SK-N-MC (cell line): ENCODE measurements at places on chromosomes 16 and 17.

DNA sequence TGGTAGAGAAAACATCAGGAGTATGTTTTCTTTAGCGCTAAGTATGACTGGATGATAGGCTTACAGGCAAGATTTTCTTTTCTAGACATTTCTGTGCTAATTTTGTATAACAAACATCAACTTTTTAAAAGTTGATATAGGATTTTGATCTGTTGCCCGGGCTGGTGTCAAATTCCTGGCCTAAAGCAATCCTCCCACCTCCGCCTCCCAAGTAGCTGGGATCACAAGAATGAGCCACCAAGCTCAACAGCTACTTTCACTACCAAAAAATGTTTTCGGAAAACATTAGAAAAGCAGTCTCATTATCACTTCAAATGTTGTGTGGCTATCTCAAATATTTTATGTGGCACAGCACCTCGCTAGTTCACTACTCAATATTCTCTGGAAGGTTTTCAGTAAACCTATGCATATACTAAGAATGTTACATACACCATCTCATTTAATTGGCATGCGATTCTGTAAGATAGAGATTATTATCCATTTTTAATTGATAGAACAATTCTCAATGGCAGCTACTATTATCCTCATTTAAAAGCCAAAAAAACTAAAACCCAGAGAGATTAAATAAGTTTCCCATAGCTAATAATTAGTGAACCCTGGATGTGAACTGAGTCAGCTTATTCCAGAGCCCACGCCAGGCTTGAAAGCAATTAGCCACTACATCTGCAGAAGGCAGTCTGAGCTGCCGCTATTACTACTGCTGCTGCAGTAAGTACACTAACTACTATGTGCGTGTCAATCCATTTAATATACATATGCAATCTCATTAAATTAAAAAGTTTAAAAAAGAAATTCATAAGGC lies 41.7 kb downstream of the CREBBP start:
- DNase-seq, result no peak

DNA sequence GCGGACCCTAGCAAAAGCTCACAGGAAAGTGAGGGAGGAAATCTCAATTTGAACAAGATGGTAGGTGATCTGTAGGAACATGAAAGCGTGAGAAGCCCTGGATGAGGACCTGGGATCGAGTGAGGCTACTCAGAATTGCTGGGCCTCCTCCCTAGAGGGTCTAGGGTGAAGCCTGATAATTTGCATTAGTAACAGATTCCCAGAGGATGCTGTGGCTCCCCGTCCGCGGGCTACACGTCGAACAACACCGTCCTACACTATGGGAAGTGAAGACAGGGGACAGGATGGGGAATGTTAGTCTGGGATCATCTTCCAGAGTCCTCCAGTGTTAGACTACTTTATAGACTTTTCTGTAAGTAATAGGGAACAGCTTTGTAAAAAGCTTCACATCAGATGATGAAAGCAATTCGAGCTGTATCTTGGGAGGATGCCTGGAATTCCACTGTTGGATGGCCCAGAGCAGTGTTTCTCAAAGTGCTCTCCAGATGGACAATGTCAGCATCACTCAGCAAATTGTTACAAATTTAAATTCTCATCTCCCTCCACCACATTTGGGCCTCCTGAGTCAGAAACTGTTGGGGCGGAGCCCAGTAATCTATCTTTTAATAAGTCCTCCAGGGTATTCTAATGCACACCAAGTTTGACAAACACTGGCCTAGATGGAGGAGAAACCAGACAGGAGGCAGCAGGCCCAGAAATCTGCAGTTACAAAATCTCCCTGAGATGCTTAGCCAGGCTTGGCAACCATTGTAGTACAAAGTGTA lies 6.5 kb downstream of the FNDC8 start:
- no peak for DNase-seq

DNA sequence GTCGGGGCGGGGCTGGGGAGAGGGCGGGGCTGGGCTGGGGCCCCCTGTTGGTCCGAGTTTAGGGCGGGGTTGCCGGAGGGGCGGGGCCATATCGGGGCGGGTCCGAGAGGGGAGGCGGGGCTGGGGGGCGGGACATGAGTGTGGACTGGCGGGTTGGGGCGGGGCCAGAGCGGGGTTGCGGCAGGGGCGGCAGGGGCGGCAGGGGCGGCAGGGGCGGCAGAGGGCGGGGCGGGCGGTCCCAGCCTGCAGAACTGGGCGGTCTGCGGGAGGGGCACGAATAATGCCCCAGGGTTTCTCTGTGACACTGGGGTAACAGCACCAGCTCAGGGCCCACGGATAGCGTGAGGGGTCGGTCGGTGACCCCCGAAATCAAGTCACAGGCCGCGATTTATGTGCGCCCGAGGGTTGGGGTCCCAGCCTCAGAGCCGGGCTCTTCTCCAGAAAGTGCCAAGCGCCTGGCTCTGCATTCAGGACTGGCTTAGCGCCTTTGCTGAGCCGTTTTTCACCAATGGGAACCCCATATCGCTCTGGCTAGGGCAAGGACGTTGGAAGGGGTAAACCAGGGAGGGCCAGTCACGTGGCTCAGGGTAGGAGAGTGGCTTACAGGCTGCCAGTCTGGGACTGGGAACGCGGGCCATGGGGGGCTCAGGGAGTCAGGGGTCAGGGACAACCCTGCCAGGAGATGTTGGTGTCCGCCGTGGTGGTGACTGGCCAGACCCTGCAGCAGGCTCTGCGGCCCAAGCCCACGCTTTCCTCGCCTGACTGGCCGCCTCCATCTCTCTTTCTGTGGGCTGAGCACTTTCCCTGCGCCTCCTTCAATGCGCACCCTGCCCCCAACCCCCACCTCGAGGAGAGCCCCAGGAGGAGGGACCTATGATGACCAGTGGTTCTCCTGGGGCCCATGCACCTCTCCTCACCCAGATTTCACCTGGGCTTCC lies 1.2 kb upstream of the METTL26 start:
- DNase-seq, result no peak

- DNase-seq, result no peak
These were observed 8.5 kb upstream of the JPH3 start for GRCh38 chr16:87593710-87594258.

DNA sequence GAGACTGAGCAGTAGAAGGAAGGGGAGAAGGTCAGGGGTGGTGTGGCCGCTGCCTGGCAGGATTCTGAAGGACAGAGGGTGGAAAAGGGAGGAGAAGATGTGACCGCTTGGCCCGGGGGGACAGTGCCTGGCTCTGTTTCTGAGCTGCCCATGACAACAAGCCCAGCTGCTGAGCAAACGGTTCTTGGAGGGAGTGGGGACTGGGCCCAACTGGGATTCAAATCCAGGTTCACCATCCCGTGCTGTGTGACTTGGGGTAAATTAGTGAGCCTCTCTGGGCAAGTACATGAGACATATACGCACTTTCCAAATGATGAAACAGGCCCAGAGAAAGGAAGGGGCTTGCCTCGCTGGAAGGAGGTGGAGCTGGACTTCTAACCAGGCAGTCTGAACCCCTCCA lies 23.3 kb downstream of the SEC14L5 start:
- DNase-seq, result no peak

- DNase-seq, result no peak
These were observed 2.6 kb downstream of the RIPOR1 start for GRCh38 chr16:67531247-67531646.

DNA sequence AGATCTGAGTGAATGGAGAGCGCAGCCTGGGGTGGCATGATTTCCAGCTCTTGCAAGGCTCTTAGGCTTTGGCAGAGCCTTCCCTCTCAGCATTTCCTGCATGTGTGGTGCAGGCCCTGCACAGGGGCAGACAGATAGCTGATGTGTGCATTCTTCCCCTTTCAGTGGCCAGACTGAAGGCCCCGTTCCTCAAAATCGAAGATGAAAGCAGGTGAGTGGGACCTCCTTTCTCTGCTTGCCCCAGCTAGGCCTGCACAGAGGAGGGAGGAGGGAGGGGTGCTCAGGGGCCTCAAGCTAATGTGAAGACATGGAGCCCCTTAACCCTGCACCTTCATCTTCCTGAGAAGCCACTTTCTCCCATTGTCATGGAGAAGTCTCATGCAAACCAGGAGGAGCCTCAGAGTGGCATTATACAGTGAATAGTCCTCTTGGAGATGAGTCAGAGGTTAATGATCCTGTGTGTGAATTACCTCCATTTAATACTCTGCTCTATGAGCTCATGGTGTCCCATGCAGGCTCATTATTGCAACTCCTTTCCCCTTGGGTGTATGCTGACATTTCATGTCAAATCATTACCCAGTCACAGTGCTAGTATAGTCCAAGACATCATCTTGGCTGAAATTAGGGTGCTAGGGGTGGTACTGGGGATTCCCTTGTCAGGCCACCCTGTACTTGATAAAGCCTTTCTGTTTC lies 20.4 kb upstream of the ADAM11 start:
- no peak for DNase-seq

DNA sequence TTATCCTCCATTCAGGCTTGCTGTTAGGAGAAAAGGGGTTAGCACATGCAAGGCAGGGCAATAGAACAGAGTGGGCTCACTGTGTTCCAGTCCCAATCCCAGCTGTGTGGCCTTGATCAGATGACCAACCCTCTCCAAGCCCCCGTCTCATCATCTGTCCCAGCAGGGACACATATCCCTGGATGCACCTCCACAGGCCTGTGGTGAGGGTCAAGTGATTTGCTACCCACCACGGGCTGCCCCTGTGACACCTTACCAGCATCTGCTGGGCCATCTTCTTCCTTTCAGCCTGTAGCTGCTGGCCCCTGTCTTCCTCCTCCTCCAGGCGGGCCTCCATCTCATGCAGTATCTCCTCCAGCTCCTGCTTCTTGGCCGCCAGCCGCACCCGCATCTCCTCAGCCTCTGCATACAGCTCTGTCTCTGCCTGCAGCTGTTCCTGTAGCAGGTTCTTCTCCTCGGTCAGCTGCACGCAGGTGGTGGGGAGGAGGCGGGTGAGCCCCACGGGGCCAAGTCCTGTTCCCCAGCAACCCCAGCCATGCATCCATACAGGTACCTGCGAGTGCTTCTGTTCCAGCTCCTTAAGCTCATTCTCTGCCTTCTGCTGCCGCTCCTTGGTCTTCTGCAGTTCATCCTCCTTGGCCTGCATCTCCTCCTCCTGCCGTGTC lies 91.3 kb downstream of the NDE1 start:
- DNase-seq, result no peak

GRCh38 chr17:44466339-44466738 lies 36.9 kb downstream of the GPATCH8 start:
- DNase-seq, result no peak

- no peak for DNase-seq
These were observed 138.9 kb downstream of the SLC39A11 start for GRCh38 chr17:72953621-72954020.

- no peak for DNase-seq
These were observed 89.9 kb downstream of the ZNF778 start for GRCh38 chr16:89307421-89307805.

GRCh38 chr17:39599665-39600231 lies 8.0 kb downstream of the NEUROD2 start:
- no peak for DNase-seq

GRCh38 chr17:76135810-76136188 lies 5.2 kb downstream of the FOXJ1 start:
- DNase-seq, result no peak

DNA sequence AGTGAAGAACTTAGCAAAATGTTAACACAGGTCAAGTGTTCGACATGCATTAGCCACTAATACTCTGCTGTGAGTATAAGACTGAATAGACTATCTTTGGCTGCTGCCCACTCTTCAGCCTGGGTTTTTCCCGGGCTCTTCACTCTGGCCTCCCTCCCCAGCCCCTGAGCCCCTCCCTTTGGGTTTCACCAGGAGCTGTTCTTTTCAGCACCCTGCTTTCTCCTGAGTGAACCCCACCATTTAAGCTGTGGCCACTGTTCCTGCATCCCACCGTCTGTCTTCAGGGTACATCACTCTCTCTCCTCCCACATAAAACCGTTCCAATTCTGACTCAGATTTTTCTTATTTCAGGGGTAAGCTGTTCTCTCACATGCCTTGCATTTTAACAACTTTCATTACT lies 92.0 kb upstream of the ASIC2 start:
- DNase-seq, result no peak

- DNase-seq, result no peak
These were observed 103.7 kb downstream of the XYLT1 start for GRCh38 chr16:17367036-17367435.

DNA sequence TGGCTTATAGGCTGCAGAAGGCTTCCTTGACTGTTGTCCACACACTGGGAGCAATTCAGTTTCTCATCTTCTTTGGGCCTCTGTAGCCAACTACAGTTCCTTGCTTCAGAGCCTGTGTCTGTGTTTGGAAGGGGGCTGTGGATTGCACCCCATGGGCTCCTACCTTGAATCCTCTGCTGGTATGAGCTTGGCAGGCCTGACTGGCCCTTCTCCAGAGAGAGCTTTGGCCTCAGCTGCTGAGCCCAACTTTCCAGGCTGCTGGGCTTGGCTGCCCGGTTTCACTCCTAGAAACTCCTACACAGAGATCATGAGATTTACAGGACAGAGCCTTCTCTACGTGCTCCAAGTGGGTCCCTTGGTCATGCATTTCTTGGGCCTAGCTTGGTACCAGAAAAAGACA lies 354.4 kb downstream of the SNX29 start:
- DNase-seq, result no peak

DNA sequence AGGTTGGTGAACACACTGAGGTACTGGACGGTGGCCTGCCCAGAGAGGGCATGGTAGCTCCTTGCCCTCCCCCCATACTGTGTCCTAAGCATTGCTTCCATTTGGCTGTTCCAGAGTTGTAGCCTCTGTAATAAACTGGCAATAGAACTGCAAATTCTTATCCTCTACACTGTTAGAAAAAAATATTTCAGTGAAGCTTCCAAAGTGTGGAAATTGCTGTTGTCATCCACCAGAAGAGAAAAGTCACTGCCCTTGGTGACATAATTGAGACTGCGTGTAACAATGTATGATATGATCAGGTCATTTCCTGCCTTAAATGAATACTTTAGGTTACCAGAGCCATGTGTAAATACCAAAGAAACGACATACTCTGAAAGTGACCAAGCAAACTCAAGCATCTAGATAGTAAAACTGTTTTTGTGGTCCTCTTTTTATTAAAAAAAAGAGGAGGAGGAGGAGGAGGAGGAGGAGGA lies 65.9 kb downstream of the CEP95 start:
- DNase-seq, result no peak
